Activated naive CD8-positive, alpha-beta T cell treated with anti-CD3 and anti-CD28 coated beads for 36 hours (primary cell): ENCODE measurements at places on chromosomes 6 and 20.
A peak's percentile ranks its signal among the peaks of the same experiment; 100 is the strongest.

DNA sequence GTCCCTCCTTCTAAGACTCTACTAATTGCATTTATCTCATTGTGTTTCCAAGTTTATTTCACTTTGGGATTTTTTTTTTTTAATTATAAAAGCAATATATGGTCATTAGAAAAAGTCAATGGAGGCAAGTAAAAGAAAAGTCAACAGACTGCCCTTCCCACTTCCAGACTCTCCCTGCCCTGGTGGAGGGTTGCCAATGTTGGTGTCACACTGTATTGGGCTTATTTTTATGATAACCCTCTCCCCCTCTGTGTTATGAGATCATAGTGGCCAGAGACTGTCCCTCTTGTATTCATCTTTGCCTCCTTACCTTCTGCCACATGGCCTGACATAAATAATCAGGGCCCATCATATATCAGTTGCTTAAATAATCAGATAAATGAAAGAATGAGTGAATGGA, 63.4 kb downstream of the LRRC1 start:
- DNase-seq: no peak

GRCh38 chr6:45965792-45966191, 49.9 kb downstream of the CLIC5 start:
- no peak for DNase-seq

- DNase-seq: no peak
Observed at GRCh38 chr20:2307136-2307535, 11.3 kb downstream of the TGM3 start.

DNA sequence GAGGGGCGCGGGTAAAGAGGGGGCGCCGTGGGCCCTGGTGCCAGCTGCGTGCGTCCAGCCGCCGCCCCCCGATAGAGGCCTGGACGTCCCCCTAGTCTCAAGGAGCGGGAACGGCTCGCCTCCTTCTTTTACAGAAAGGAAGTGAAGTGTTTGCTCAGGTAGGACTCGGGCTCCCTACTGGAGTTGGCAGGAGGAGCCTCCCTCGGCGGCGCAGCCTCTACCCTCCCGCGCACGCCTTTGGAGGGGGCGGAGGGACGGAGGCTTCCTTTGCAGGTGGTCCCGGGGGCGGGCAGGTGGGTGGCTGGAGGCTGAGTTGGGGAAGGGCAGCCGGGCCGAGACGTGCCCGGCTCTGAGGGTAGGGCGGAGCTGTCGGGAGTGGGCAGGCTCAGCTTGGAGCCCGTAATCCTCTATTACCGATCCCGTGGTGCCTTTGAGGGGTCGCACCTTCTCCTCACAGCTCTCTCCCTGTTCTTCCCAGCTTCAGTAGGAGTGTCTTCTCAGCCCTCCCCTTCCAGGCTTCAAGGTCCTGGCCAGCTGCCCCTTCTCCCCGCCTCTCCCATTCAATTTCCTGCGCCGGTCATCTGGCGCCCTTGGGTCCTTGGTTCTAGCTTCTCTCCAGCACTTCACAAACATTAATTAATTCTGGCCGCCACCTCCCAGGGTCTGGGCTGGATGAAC, 728 bp downstream of the ITPR3 start:
- DNase-seq: peak; percentile 53

- DNase-seq: no peak
Observed at GRCh38 chr6:123039431-123039830, 43.4 kb downstream of the CLVS2 start.

- DNase-seq: no peak
Observed at GRCh38 chr6:69673298-69673697, 123.5 kb downstream of the LMBRD1 start.
